Type B pancreatic cell (in vitro differentiated cells): ENCODE measurements at places on chromosomes 6 and 20. TPM values are rescaled to one million over a fixed set of nuclear protein-coding genes. Genes with fewer than 3 reads are reported as not detected.

GRCh38 chr6:129276986-129277385 lies 394.0 kb downstream of the LAMA2 start:
- DNase-seq: no peak

The OSTM1 gene
- total RNA-seq: 7.3 and 14.5 TPM in 2 replicates

- DNase-seq: no peak
Observed at GRCh38 chr20:16865406-16865805, 117.2 kb downstream of the OTOR start.

The FAM162B gene
- 1.8 and 3.5 TPM in 2 replicates for total RNA-seq

The RSPH9 gene
- 0.14 and 0.53 TPM in 2 replicates for total RNA-seq

The DDX43 gene
- 0.17 TPM in 1 of 2 replicates, not detected in the other for total RNA-seq
